ENCODE measurements at places on chromosomes 13 and 19. TPM values are rescaled to one million over a fixed set of nuclear protein-coding genes. Genes with fewer than 3 reads are reported as not detected.

YJEFN3 gene
- 19.0 TPM for total RNA-seq

SULT2A1 gene
- not detected for total RNA-seq

VSTM2B gene
- not detected for total RNA-seq

DNA sequence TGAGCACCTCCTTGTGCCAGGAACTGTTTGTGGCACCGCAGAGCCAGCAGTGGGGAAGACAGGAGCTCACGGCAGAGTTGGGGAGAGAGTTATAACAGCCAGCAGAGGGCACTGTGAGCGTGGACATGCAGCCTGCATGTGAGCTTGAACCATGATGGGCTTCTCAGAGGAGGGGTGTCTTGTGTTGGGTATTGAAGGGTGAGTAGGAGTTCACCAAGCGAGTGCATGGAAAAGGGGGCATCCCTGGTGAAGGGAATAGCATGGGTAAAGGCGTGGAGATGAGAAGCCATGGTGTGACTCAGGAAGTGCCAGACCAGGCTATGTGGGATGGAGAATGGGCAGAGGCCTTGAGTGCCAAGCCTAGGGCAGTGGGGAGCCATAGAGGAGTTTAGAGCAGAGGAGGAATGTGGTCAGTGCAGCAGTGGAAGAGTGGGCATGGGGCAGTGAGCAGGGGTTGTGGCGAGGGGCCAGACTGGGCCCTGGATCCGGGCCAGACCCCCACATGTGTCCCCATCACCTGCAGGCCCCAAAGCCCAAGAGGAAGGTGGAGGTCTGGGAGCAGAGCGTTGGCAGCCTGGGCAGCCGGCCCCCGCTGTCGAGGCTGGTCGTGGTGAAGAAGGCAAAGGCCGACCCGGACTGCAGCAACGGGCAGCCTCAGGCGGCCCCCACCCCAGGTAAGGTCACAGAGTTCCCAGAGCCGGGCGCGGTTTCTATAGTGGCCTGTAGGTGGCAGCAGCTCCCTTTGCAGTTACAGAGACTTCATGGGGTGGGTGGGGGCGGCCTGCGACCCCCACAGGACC, 11.8 kb upstream of the SHD start:
- H3K36me3 ChIP-seq: peaks cover 12% of the 10 kb centered on the region
- H3K27me3 ChIP-seq: no peaks in the 10 kb centered on the region
- no peak overlapping the region for H3K27ac ChIP-seq

ERICH4 gene
- not detected for total RNA-seq

SMIM17 gene
- 2.1 TPM for total RNA-seq

DNA sequence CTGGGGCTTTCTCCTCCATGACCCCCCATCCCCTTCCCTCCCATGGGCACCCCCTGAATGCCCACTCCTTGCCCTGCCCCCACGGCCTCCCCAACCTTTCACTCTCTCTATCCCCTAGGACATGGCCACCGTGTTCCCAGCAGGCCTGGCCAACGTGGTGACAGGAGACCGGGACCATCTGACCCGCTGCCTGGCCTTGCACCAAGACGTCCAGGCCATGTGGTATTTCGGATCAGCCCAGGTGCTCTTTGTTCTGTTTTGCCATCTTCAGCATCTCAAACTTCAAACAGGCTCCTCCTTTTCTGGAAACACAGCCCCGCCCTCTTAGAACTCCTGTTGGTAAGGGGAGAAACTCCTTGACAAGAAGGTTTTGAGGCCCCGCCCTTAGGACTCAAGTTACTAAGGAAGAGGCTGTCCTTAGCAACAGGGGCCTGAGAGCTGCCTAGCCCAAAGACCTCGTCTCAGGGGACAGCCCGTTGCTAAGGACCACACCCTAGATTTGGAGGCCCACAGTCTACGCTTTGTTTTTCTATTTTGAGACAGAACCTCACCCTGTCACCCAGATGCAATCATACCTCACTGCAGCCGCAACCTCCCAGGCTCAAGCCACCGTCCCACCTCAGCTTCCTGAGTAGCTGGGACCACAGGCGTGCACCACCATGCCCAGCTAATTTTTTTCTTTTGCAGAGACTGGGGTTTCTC, 5.1 kb upstream of the FLT3LG start:
- H3K36me3 ChIP-seq: peaks cover 6% of the 10 kb centered on the region
- no peaks in the 10 kb centered on the region for H3K4me1 ChIP-seq
- H3K27me3 ChIP-seq: peaks cover 2% of the 10 kb centered on the region

FFAR3 gene
- 0.27 TPM for total RNA-seq

C19orf44 gene
- total RNA-seq: 6.0 TPM

DNA sequence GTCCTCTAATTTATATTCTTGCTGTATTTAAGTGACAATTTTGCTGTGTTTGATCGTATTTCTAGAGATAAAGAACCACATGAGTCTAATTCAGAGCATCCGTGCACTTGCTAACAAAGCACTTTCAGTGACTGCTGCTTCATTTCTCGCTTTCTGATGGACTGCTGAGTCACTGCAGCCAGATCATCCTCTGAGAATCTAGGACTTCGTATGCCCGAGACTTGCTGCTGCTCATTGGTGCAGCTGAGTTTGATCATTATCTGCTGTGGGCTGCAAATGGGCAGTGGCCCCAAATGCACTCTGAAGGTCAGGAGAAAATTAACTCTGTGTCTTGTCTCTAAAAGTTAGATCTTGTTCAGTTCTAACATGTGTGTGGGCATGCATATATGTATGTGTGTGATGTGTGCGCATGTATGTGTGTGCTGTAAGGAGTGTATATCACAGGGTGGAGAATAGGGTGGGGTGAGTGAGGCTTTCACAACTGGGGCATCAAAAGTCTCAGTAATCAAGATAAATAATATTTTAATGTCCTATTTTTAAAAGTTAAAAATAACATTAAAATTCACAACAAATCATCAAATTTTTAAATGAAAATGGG, 342.6 kb downstream of the MTUS2 start:
- no peaks in the 10 kb centered on the region for H3K4me1 ChIP-seq
- no peak overlapping the region for H3K27ac ChIP-seq
- no peak overlapping the region for H3K4me3 ChIP-seq
- no peak for DNase-seq
- peaks cover 1% of the 10 kb centered on the region for H3K27me3 ChIP-seq

KIR3DL2 gene
- total RNA-seq: not detected

DNA sequence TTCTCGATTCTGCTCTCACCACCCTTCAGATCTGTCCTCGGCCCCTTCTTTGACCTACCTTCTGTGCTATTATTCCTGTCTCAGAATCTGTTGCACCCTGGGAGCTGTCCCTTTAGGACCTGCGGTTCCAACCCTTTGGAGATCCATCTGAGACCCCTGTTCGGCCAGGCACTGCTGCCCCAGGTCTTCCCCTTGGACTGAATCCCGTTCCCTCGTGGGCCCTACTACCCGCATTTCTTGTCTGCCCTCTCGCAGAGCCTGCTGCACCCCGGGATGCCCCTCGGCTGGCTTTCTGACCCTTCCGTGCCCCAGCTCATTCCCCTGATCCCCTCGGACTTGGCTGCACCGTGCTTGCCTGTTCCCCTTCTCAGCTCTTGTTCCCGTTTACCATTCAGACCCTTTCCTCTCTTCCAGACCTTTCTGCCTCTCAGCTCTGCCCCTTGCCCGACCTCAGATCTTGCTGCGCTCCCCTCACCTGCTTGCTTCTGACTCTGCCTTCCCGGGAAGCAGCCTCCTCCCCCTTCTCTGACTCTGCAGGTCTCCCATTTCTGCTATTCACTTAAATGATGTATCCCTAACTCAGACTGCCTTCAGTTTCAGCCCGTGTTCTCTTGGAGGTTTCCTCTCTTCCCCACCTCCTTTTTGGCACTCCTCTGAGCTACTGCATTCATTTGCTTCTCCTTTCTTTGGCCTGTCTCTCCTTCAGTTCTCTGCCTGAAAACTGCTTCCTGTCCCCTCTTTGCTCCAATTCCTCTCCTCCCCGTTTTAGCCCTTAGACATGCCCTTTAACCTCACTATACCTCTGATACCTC, 1.1 kb downstream of the ARHGAP35 start:
- H3K36me3 ChIP-seq: no peaks in the 10 kb centered on the region
- DNase-seq: no peak
- no peak overlapping the region for H3K4me3 ChIP-seq
- H3K27ac ChIP-seq: no peak overlapping the region
- H3K27me3 ChIP-seq: no peaks in the 10 kb centered on the region

ZNF222 gene
- 7.6 TPM for total RNA-seq

DNA sequence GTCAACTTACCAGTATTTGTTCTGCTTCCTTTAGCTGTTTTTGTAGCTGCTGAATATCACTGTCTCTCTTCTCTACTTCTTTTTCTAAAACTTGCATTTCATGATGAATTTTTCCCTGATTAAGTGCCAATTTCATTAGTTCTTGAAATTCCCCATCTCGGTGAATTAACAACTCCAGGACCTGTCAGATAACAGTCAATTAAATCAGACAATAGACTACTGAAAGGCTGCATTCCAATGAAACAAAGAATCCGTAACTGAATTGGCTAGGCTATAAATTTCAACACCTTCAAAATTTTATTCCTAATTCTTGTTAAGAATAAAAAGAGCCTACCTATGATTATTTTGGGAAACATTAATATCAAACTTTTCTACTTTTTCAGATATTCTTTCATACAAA, 8.6 kb downstream of the MED4 start:
- peaks cover 19% of the 10 kb centered on the region for H3K36me3 ChIP-seq
- no peak overlapping the region for H3K27ac ChIP-seq
- H3K27me3 ChIP-seq: no peaks in the 10 kb centered on the region

DNA sequence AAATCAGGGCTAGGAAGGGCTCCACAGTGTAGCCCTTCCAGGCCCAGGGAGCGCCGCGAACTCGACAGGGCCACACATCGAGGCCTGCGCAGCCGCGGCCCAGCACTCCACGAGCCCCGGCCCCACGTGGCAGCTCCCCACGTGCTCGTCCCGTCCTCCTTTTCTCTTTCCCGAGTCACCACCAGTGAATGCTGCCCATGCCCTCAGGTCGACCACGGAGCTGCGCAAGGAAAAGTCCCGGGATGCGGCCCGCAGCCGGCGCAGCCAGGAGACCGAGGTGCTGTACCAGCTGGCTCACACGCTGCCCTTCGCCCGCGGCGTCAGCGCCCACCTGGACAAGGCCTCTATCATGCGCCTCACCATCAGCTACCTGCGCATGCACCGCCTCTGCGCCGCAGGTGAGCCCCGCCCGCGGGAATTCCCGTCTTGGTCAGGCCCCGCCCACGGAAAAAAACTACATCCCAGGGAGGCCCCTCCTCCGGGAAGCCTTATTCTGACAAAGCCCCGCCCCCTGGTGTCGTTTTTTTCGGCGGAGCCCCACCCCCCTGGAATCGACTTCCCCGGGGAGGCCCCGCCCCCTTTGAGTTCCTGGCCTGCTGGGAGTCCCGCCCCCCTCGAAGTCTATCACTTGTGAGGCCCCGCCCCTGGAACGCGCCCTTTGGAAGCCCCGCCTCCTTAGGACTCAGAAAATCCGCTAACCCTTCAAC, 7.0 kb downstream of the HIF3A start:
- peak overlapping the region; percentile 54 for H3K4me3 ChIP-seq
- no peaks in the 10 kb centered on the region for H3K27me3 ChIP-seq
- H3K4me1 ChIP-seq: peaks cover 43% of the 10 kb centered on the region
- H3K27ac ChIP-seq: peak overlapping the region; percentile 96

HSH2D gene
- 0.38 TPM for total RNA-seq

FCGBP gene
- 2.5 TPM for total RNA-seq

- H3K4me1 ChIP-seq: no peaks in the 10 kb centered on the region
- no peaks in the 10 kb centered on the region for H3K27me3 ChIP-seq
- DNase-seq: no peak
- H3K27ac ChIP-seq: no peak overlapping the region
- peaks cover 36% of the 10 kb centered on the region for H3K36me3 ChIP-seq
Observed at GRCh38 chr19:4431808-4432674, 25.6 kb downstream of the UBXN6 start.

CGB8 gene
- total RNA-seq: 0.29 TPM

C19orf18 gene
- 3.3 TPM for total RNA-seq

DNA sequence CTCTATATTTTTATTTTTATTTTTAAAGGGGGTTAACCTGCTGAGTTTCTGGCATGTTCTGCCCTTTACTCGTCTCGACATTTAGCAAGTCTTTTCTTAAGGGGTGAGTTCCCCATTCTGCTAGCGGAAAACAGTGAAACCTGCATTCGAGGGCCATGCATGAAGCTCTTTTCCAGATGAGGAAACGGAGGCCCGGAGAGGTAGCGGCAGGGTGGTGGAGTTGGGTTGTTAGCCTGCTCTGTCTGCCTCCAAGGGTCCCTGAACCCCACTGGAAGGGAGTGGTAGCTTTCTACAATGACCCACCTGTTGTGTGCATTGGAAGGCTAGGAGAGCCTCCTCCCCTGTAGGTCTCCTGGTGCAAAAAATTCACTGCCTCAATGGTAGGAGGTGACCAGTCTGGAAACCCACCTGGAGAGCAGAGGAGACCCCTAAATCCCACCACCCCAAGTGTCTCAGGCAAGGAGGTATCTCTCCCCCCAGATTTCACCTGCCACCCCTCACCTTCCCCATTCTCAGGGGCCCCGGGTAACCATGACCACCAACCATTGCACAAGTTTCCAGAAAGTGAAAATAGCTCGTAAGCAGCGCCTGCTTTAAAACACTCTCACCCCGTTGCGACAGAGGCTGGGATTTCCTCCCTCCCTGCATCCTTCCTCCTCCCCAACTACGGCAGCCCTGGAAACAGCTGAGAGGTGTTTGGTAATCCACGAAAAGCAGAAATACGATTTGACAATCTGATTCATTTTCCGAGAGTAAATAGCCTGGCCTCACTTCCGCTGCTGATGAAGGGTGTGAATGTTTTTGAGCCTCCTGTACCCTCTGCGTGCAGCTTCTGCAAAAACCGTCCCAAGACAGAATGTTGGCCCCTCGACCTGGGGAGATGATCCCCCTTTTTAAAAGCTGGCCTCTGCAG, 3.5 kb downstream of the KLF2 start:
- DNase-seq: no peak
- H3K36me3 ChIP-seq: no peaks in the 10 kb centered on the region
- H3K4me1 ChIP-seq: peaks cover 11% of the 10 kb centered on the region
- H3K4me3 ChIP-seq: no peak overlapping the region
- H3K27ac ChIP-seq: no peak overlapping the region

GRCh38 chr13:86491121-86491520, 691.9 kb upstream of the SLITRK6 start:
- no peak for DNase-seq
- no peak overlapping the region for H3K27ac ChIP-seq
- no peaks in the 10 kb centered on the region for H3K36me3 ChIP-seq
- no peak overlapping the region for H3K4me3 ChIP-seq
- H3K4me1 ChIP-seq: no peaks in the 10 kb centered on the region

DNA sequence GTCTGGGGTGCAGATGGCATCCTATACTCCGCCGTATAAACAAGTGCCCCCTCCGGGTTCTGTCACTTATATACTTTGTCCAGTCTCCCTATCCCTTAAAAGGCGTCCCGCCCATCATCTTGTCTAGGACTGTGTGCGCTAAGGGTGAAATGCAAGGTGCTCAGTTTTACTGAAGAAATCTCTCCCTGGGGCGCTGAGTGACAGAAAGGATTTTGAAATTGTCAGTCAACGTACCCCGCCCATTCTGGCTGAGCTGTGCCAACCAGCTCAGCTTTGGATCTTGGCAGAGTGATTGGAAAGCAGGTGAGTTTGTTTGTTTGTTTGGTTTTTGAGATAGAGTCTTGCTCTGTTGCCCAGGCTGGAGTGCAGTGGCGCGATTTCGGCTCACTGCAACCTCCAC, 4.1 kb upstream of the TMEM161A start:
- H3K27ac ChIP-seq: no peak overlapping the region
- DNase-seq: no peak
- no peak overlapping the region for H3K4me3 ChIP-seq
- H3K4me1 ChIP-seq: peaks cover 11% of the 10 kb centered on the region

ZNF71 gene
- 17.5 TPM for total RNA-seq

- no peaks in the 10 kb centered on the region for H3K36me3 ChIP-seq
- no peaks in the 10 kb centered on the region for H3K27me3 ChIP-seq
- H3K27ac ChIP-seq: peak overlapping the region; percentile 93
- H3K4me3 ChIP-seq: no peak overlapping the region
- peaks cover 75% of the 10 kb centered on the region for H3K4me1 ChIP-seq
- no peak for DNase-seq
Observed at GRCh38 chr13:33279414-33280278, 5.9 kb downstream of the STARD13 start.

Measured in mesothelial cell of epicardium (in vitro differentiated cells).